ENCODE measurements at places on chromosomes 11 and 22. TPM values are rescaled to one million over a fixed set of nuclear protein-coding genes. Genes with fewer than 3 reads are reported as not detected.
A peak's percentile ranks its signal among the peaks of the same experiment; 100 is the strongest.

PSMD13 gene
- 223 TPM for polyA plus RNA-seq

MOGAT2 gene
- not detected for polyA plus RNA-seq

TBX1 gene
- not detected for polyA plus RNA-seq

KDM4D gene
- polyA plus RNA-seq, result 0.25 TPM

UBASH3B gene
- 21.4 TPM for polyA plus RNA-seq

BTBD10 gene
- polyA plus RNA-seq, result 13.5 TPM

UPK2 gene
- 0.21 TPM for polyA plus RNA-seq

HPX gene
- not detected for polyA plus RNA-seq

RTN4R gene
- 1.2 TPM for polyA plus RNA-seq

CHID1 gene
- polyA plus RNA-seq, result 50.6 TPM

DNA sequence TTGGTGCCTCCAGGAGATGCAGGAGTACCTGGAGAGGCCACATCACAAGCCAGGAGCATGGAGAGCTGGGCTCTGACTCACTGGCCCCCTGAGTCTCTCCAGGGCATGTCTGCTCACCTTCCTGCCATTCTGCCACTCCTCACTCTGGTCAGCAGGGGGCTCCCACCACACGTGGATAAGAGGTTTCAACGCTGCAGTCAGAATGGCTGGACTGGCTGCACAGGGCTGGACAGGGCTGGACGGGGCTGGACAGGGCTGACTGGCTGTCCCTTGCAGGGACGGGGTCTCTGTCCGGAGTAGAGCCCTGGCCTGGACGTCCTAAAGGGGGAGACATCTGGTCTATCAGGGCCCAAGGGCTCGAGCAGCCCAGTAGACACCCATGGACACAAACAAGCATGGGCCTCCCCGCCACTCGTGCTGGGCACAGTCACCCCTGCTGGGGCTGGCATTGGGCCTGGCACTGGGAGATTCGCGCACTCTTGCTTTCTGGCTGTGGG lies 34.6 kb downstream of the CYTH4 start:
- H3K27ac ChIP-seq, result no peak overlapping the region
- H3K4me3 ChIP-seq, result no peak overlapping the region
- no peaks in the 10 kb centered on the region for H3K27me3 ChIP-seq
- peaks cover 27% of the 10 kb centered on the region for H3K4me1 ChIP-seq
- peaks cover 18% of the 10 kb centered on the region for H3K36me3 ChIP-seq

- no peaks in the 10 kb centered on the region for H3K4me1 ChIP-seq
- H3K27me3 ChIP-seq, result no peaks in the 10 kb centered on the region
- no peak overlapping the region for H3K4me3 ChIP-seq
- peaks cover 5% of the 10 kb centered on the region for H3K36me3 ChIP-seq
Measured at GRCh38 chr22:42791721-42792452, 65.2 kb downstream of the ARFGAP3 start.

DNA sequence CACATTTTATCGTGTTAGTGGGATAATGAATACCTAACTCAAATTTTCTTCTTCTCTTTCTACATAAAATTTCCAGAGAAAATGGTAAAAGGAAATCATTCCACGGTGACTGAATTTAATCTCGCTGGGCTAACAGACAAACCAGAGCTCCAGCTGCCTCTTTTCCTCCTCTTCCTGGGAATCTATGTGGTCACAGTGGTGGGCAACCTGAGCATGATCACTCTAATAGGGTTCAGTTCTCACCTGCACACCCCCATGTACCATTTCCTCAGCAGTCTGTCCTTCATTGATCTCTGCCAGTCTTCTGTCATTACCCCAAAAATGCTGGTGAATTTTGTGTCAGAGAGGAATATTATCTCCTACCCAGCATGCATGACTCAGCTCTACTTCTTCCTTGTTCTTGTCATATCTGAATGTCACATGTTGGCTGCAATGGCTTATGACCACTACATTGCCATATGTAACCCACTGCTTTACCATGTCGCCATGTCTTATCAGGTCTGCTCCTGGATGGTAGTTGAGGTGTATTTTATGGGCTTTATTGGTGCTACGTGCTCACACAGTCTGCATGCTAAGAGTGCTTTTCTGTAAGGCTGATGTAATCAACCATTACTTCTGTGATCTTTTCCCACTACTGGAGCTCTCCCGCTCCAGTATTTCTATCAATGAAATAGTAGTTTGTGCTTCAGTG lies 24.1 kb downstream of the OR10D3 start:
- no peak overlapping the region for H3K27ac ChIP-seq
- H3K4me3 ChIP-seq, result no peak overlapping the region
- H3K36me3 ChIP-seq, result no peaks in the 10 kb centered on the region
- DNase-seq, result no peak
- H3K4me1 ChIP-seq, result no peaks in the 10 kb centered on the region

- H3K4me3 ChIP-seq, result no peak overlapping the region
- H3K36me3 ChIP-seq, result peaks cover 27% of the 10 kb centered on the region
- DNase-seq, result no peak
- no peaks in the 10 kb centered on the region for H3K4me1 ChIP-seq
- no peaks in the 10 kb centered on the region for H3K27me3 ChIP-seq
- no peak overlapping the region for H3K27ac ChIP-seq
Measured at GRCh38 chr22:37464181-37464580, 22.0 kb downstream of the MFNG start.

DNA sequence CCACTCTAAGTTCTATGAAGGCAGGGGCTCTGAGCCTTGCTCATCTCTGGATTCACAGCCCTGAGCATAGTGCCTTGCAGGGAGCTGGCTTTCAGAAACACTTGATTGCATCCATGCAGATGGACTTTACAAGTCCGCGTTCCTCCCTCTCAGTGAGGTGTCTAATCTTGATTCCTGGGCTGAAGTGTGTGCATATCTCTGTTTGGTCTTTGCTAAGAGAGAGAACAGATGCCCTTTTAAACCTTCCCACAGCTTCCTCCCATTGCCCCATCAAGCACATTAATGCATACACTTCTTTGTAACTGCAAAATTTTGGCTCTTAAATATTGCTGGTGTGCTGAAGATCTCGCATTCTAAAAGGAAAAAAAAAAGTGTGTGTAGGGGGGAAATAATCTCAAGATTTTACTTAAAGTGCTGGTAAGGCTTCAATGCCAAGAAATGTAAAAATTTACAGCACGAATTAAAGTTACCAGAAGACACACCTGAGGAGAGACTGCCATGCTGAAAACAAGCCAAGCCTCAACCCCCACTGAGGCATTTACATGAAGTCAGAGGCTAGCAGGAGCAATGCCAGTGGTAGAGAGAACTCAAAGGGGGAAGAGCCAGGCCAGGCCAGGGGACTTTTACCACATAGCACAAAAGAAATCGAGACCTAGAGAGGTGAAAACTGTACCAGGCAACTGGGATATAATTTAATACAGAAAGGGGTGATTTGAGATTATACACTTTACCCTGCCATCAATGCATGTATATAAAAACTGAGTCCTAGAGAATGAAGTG lies 492.1 kb downstream of the SOX6 start:
- no peak overlapping the region for H3K27ac ChIP-seq
- H3K27me3 ChIP-seq, result no peaks in the 10 kb centered on the region
- H3K36me3 ChIP-seq, result no peaks in the 10 kb centered on the region
- no peak overlapping the region for H3K4me3 ChIP-seq

DNA sequence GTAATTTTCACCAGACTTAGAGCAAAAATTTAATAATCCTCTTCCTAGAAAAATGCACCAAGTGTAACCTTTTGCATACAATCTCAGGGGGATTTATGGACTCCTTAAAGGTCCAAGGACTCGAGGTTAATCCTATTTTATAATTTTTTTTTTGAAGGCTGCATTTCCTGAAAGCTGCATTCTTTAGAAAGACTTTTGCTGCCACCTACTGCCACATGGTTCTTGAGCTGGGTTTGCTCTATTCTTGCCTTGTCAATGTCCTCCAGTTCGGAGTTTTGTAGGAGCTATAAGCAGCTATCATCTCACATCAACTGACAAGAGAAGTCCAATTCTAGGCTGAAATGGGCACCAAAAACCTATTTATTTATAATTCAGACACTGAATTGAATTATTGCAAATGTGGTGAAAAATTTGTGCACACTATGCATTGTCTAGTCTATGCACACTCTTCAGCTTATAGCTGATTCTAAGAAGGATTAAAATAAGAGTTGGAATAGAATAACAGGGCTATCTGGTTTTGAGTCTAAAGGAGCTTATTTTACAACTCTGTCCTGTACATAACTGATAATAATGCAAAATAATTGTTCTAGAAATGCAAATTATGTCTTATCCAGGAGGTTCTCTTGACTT lies 31.3 kb downstream of the TRAF6 start:
- H3K27ac ChIP-seq, result no peak overlapping the region
- H3K36me3 ChIP-seq, result no peaks in the 10 kb centered on the region
- peak; percentile 14 for DNase-seq

- H3K27me3 ChIP-seq, result peaks cover 8% of the 10 kb centered on the region
- no peak overlapping the region for H3K4me3 ChIP-seq
- no peaks in the 10 kb centered on the region for H3K4me1 ChIP-seq
- H3K36me3 ChIP-seq, result no peaks in the 10 kb centered on the region
- H3K27ac ChIP-seq, result no peak overlapping the region
Measured at GRCh38 chr11:75214411-75214821, 26.2 kb upstream of the TPBGL start.

GRCh38 chr22:47571616-47572015 lies 809.2 kb downstream of the TBC1D22A start:
- no peak overlapping the region for H3K27ac ChIP-seq
- no peak overlapping the region for H3K4me3 ChIP-seq
- H3K27me3 ChIP-seq, result no peaks in the 10 kb centered on the region
- H3K36me3 ChIP-seq, result no peaks in the 10 kb centered on the region
- no peak for DNase-seq
- H3K4me1 ChIP-seq, result no peaks in the 10 kb centered on the region

DNA sequence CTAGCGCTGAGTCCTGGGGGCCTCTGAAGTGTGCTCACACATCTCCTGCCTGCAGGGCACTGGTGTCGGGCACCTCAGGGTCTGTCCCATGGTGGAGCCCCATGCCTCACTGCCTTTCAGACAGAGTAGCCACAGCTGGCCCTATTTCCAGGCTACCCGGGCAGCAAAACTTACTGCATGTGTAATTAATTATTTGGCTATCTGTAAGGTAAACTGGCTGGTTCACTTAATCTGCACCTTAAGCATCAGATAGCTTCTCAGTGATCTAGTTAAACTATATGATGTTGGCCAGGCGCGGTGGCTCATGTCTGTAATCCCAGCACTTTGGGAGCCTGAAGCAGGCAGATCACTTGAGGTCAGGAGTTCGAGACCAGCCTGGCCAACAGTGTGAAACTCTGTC lies 5.3 kb downstream of the PNPLA3 start:
- peaks cover 5% of the 10 kb centered on the region for H3K4me1 ChIP-seq
- no peak for DNase-seq
- H3K4me3 ChIP-seq, result no peak overlapping the region
- no peaks in the 10 kb centered on the region for H3K36me3 ChIP-seq
- H3K27ac ChIP-seq, result no peak overlapping the region

DNA sequence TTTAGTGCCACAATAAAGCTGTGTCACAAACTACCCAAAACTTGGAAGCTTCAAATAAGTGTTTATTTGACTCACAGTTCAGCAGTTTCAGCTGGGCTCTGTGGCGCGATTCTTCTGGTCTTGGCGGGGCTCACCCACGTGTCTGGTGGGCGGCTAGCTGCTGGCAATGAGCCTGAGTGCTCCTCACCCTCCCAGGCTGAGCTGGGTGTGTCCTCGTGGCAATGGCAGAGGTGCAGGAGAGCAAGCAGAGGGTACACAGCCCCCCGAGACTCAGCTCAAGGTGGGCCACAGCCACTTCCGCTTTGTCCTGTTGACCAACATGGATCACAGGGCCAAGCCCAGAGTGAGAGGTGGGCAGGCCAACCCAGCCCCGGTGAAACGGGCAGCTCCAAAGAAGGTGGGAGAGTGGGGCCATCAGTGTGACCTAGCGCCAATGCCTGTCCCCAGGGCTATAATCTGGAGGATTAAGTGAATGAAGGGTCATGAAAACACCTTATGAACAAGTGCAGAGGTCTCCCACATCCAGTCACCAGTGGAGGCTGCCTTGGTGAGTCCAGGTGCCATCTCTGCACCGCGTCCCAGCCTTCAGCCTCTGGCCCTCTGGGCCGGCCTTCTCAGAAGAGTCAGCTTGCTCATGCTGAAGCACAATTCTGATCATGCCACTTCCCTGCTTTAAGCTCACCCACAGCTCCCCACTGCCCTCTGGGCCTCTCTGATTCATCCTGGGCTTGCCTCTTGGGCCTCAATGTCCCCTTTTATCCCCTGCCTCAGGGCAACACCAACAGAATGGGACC lies 74.6 kb upstream of the RTL6 start:
- H3K4me1 ChIP-seq, result no peaks in the 10 kb centered on the region
- H3K27me3 ChIP-seq, result no peaks in the 10 kb centered on the region
- H3K4me3 ChIP-seq, result no peak overlapping the region
- no peaks in the 10 kb centered on the region for H3K36me3 ChIP-seq

GRCh38 chr11:122246874-122247273 lies 130.9 kb upstream of the BLID start:
- no peaks in the 10 kb centered on the region for H3K4me1 ChIP-seq
- H3K27me3 ChIP-seq, result no peaks in the 10 kb centered on the region
- H3K27ac ChIP-seq, result no peak overlapping the region
- DNase-seq, result no peak

GRCh38 chr11:124825876-124826275 lies 25.7 kb upstream of the MSANTD2 start:
- H3K36me3 ChIP-seq, result no peaks in the 10 kb centered on the region
- H3K27ac ChIP-seq, result no peak overlapping the region
- H3K27me3 ChIP-seq, result peaks cover 2% of the 10 kb centered on the region
- no peak for DNase-seq

GRCh38 chr11:47244448-47245350 lies 3.9 kb downstream of the ACP2 start:
- H3K4me3 ChIP-seq, result no peak overlapping the region
- DNase-seq, result no peak
- no peak overlapping the region for H3K27ac ChIP-seq
- H3K4me1 ChIP-seq, result peaks cover 19% of the 10 kb centered on the region
- no peaks in the 10 kb centered on the region for H3K27me3 ChIP-seq

DNA sequence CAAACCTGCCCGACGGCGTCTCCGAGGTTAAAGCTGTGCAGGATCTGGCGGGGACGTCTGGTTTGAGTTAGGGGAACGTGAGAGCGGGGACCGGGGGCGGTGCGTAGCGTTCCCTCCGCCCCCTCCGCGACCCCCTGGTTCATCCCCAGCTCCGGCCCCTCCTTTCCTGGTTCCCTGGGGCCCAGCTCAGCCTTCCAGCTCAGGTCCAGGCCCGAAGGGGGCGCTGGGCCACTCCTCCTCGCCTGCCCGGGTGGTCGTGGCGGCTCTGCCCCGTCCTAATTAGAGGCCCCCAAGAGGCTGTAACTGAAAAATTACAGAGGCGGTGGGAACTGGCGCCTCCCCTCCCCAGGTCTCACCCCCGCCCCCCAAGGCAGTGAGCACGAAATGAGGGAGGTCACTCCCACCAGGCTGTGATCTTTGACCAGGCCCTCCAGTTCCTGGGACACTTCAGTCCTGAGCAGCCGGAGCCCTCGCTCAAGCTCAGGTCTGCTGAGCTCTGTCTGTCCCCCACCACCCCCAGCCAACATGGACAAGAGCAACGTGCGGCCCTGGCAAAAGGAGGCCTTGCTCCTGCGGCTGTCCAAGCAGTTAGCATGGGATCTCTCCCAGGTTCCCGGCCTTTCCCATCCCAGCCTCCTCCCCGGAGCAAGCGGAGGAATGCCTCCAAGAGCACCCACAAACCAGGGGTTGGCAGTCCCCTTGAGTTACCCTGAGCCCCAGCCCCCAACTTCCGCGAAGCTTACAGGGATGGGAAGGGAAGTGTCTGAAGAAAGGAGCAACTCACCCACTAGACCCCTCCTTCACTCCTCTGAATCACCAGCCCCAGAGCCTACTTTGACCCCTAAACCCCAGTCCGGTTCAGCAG lies 3.3 kb downstream of the CD248 start:
- DNase-seq, result no peak
- H3K27ac ChIP-seq, result peak overlapping the region; percentile 88
- H3K27me3 ChIP-seq, result no peaks in the 10 kb centered on the region
- no peaks in the 10 kb centered on the region for H3K36me3 ChIP-seq
- peaks cover 44% of the 10 kb centered on the region for H3K4me1 ChIP-seq

GRCh38 chr11:102171101-102171500 lies 60.9 kb downstream of the YAP1 start:
- no peaks in the 10 kb centered on the region for H3K4me1 ChIP-seq
- H3K4me3 ChIP-seq, result no peak overlapping the region
- no peak for DNase-seq
- H3K36me3 ChIP-seq, result no peaks in the 10 kb centered on the region
- H3K27me3 ChIP-seq, result peaks cover 2% of the 10 kb centered on the region
